ENCODE measurements at places on chromosomes 3 and 15. TPM values are rescaled to one million over a fixed set of nuclear protein-coding genes. Genes with fewer than 3 reads are reported as not detected.

SEMA6D gene
- polyA plus RNA-seq: 0.67 TPM

HTR3E gene
- not detected for polyA plus RNA-seq

DNA sequence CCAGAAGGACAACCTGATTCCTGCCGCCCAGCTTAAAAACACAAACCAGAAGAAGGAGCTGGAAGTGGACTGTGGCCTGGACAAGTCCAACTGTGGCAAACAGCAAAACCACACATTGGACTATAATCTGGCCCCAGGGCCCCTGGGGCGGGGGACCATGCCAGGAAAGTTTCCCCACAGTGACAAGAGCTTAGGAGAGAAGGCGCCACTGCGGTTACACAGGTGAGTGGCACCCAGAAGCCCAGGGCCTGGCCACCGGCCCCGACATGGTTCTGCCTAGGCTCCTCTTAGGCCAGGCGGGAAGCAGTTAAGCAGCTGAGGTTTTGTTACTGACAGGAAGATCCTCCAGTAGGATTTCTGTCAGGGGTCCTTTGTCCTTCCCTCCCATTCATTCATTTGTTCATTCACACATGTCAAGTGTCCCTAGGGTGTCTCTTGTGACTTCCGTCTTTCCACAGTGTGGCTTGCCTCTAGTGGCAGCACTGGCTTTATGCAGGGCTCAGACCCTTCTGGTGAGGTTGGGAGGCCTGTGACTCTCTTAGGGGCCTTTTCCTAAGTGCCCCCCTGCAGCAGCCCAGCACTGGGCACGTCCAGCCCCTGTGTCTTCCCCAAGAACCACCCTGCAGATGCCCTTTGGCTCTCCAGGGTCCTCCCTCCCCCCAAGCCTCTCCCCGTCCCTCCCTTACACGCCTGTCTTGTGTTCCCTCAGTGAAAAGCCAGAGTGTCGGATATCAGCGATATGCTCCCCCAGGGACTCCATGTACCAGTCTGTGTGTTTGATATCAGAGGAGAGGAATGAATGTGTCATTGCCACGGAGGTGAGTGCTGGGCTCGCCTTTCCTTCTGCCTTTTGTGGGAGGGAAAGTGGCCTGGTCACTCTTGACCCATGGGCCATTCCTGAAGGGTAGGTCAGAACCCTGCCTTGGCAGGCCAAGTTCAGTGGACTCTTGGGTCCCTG, 7.8 kb downstream of the DLL4 start:
- peaks cover under 1% of the 10 kb centered on the region for H3K4me1 ChIP-seq
- no peak for DNase-seq
- no peak overlapping the region for H3K4me3 ChIP-seq
- no peak overlapping the region for H3K27ac ChIP-seq
- H3K36me3 ChIP-seq: no peaks in the 10 kb centered on the region

DNA sequence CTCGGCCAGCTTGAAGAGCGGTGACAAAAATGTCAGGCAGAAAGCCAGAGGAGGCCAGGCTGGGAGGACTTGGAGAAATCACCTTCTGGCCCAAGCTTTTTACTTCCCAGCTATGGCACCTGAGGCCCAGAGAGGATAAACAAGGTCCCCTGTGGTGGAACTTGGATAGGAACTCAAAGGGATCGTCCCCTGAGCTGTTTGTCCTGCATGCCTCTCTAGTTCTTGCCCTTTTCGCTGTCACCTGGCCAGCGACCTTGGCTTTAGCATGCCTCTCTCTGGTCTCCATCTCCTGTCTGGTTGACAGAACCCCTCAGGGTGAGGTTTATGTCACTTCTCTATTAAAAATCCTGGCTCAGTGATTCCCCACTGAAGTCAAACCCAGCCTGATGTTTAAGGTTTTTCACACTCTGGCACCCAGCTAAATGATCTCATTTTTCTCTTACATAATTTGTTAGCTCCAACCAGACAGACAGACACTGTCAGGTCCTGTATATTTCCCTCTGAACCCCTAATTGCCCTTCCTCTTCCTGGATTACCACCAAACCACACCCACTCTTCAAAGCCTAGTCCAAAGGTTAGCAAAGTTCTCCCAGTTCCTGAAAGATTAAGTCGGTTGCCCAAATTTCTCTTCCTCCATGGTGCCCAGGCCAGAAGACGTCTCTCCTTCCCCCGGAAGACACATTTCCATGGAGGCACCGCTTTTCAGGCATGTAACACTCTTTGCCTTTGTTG, 169.1 kb downstream of the FAM43A start:
- peaks cover 7% of the 10 kb centered on the region for H3K27me3 ChIP-seq
- no peak for DNase-seq
- no peak overlapping the region for H3K4me3 ChIP-seq
- no peak overlapping the region for H3K27ac ChIP-seq
- H3K36me3 ChIP-seq: no peaks in the 10 kb centered on the region

DNA sequence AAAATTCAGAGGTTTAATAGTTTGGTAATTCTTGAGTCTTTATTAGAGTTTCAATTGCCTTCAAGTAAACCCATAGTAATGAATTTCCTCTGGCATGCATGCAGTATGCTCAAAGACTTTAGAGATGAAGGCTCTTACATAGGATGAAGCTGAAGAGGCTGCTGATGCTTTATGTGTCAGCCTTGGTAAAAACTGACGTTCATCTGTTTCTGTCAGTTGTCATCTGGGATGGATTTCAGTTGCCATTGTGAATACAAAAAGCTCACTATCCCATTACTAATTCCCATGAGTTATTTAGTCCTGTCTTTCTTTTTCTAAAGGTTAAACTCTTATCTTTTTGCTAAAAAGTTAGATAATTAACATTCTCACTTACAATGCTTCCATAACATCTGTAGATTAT, 136.9 kb upstream of the GBE1 start:
- no peaks in the 10 kb centered on the region for H3K36me3 ChIP-seq
- H3K4me3 ChIP-seq: no peak overlapping the region
- H3K4me1 ChIP-seq: no peaks in the 10 kb centered on the region
- no peaks in the 10 kb centered on the region for H3K27me3 ChIP-seq
- DNase-seq: no peak
- no peak overlapping the region for H3K27ac ChIP-seq

DNA sequence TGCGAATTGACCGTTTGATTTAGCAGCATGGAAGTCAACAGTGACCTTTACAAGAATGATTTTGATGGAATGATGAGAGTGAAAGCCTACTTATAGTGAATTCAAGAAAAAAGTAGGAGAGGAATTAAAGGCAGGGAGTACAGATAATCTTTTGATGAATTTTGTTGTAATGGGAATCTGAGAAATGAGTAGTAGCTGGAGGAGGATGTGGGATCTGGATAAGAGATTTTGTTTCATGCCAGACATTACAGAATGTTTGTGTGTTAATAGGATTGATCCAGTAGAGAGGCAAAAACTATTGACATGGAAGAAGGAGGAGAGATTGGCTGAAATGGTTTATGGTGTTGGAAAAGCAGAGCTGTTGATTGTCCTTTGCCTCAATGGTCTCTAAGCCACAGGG, 17.4 kb upstream of the ZNF609 start:
- H3K4me3 ChIP-seq: no peak overlapping the region
- peaks cover 7% of the 10 kb centered on the region for H3K36me3 ChIP-seq
- no peak for DNase-seq
- peaks cover 19% of the 10 kb centered on the region for H3K4me1 ChIP-seq
- no peaks in the 10 kb centered on the region for H3K27me3 ChIP-seq
- peak overlapping the region; percentile 83 for H3K27ac ChIP-seq

DNA sequence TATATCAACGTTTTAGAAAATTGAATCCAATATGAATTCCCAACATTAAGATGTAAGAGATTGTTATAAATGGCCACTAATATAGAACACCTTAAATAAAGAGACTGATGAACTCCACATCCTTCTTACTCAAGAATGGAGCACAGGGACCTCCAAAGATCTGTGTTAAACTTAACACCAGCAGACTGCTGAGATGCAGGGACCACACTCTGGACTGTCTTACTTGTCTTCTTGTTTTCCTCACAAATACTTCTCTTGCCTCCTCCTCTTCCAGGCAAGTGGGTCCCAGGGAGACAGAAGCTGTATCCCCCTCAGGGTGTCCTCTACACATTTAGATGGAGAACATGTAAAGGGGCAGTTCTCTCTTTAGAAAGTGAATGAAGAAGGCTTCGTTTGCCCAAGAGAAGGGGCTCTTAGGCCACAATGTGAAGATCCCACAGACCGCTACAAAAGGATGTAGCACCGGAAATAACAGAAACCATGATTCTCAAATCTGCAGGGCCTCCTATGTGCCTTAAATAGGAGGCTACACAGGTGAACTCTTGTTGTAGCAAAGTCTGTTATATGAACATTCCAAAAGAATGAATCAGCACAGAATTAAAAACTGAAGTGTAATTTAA, 52.2 kb downstream of the SATB1 start:
- no peak overlapping the region for H3K27ac ChIP-seq
- no peak overlapping the region for H3K4me3 ChIP-seq
- H3K36me3 ChIP-seq: no peaks in the 10 kb centered on the region
- H3K4me1 ChIP-seq: no peaks in the 10 kb centered on the region
- no peaks in the 10 kb centered on the region for H3K27me3 ChIP-seq

DNA sequence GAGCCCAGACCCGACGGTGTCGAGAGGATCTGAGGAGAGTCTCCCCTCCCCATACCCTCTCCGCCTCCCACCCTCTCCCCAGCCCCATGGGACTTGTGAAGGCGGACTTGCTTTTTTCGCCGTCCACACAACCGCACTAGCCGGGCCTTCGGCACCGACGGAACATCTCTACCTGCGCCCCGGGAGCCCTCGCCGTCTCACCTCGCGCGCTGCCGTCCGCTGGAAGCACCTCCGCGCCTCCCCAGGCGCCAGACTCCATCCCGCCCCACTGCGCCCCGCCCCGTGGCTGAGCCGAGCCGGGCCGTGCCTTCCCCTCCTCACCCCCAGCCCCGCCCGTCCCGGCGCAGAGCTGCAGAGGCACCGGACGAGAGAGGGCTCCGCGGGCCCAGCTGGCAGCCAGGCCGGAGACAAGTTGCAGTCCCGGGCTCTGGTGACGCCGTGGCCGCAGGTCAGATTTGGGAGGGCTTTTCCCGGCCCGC, at the start of the genes DUOX1 and DUOXA1:
Gene DUOX1, plus strand, starts transcription at position 344 of the 479 bp plus-strand sequence. CDS start 1,973 bp downstream, outside the sequence.
Gene DUOXA1, minus strand, starts transcription at position 229 of the 479 bp plus-strand sequence. CDS start 6,865 bp downstream, outside the sequence.
- peak within 1 kb of the TSS; percentile 24 for H3K27ac ChIP-seq
- no peak for DNase-seq
- H3K4me3 ChIP-seq: peak within 1 kb of the TSS; percentile 59
- no peaks in the 10 kb centered on the region for H3K27me3 ChIP-seq
- no peaks in the 10 kb centered on the region for H3K36me3 ChIP-seq

ECE2 gene
- not detected for polyA plus RNA-seq

- H3K27ac ChIP-seq: no peak overlapping the region
- H3K4me3 ChIP-seq: no peak overlapping the region
- no peak for DNase-seq
- no peaks in the 10 kb centered on the region for H3K36me3 ChIP-seq
These were observed 140.3 kb downstream of the FEZF2 start for GRCh38 chr3:62233065-62233464.

ST6GAL1 gene
- 8.6 TPM for polyA plus RNA-seq
